HT-29 (cell line): ENCODE measurements at places on chromosomes 11 and 22.

- no peak for DNase-seq
These were observed 37.5 kb downstream of the MPPED1 start for GRCh38 chr22:43449205-43449830.

DNA sequence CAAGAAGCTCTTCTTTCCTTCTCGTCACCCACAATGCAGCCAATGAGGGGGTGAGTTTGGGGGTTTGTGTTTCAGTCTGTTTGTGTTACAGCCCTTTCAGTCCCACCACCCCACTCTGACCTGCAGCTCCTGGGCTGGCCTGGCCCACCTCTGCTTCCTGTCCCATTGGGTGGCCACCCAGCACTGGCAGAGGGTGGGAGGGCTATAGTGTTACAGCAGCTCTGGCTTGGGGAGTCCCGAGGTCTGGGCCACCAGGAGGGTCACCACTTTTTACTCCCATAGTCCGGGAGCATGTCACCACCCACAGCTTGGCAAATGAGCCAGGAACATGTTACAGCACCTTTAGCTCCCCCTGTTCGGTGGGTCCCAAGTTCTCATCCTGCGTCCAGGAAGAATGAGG lies 1.7 kb upstream of the OR10S1 start:
- no peak for DNase-seq

DNA sequence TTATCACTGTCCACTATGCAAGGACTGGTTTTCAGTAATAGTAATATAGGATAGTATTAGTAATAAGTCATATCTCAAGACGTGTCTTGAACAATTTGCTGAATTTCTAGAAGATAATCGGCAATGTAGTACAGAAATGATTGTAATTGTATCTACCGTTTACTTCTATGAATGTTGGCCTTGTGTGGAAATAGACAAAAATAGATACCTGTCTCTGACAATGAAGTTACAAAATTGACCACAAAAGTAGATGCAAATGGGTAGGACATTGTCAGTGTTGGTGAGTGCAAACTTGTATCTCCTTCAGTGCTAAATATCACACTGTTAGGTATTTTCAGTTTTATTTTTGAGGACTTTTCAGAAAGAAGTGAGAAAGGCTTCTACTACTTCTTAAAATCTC lies 43.1 kb downstream of the SVIP start:
- no peak for DNase-seq

DNA sequence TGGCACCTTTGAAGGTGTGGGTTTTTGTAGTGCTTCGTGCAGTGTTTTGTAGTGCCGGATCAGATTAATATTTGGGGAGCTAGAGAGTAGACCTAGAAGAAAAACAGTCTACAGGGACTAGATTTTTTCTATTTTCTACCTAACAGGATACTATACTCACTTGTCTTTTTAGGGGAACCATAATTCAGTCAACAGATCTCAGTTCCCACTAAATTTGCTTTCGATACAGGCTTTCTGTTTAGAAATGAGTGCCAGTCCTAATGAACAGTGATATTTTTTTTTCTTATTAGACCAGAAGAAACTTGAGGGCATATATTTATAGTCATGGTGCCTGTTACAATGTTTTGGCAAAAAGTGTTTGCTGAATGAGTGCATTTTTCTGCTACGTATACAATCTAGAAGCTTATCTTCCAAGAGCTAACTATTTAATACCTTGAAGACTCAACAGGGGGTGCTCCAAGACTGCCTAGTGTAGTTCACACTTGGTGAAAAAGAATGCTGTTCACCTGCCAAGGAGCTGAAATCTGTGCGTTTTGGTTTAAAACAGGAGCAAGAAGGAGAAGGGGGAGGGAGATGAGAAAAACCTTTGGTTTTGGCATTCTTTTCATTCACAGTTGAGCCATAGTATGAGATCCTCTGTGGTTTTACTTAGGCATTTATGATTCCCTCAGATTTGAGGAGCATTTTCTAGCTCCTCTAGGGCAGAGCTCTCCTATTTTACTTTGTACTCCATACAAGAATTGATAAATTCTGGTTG lies 44.9 kb upstream of the VSTM5 start:
- DNase-seq: peak; percentile 76

- no peak for DNase-seq
These were observed 72.1 kb upstream of the TCF20 start for GRCh38 chr22:42342426-42343120.

DNA sequence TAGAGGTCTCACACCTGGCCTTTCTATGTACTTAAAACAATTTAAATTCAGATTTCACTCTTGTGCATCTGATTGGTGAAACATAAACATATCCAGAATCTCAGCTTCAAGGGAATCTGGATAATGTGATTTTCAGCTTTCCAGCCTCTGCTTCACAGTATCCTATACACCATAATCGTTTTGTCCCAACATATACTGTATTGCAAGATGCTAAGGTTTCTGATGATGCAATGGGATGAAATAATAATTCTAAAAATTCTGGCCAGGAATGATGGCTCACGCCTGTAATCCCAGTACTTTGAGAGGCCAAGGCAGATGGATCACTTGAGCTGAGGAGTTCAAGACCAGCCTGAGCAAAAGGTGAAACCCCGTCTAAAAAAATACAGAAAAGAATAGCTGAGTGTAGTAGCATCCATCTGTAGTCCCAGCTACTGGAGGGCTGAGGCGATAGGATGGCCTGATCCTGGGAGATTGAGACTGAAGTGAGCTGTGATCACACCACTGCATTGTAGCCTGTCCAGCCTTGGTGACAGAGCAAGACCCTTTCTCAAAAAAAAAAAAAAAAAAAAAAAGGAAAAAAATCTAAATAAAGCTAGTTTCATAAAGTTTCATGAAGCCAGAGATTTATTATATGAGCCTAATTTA lies 41.0 kb upstream of the CTSC start:
- DNase-seq: no peak

DNA sequence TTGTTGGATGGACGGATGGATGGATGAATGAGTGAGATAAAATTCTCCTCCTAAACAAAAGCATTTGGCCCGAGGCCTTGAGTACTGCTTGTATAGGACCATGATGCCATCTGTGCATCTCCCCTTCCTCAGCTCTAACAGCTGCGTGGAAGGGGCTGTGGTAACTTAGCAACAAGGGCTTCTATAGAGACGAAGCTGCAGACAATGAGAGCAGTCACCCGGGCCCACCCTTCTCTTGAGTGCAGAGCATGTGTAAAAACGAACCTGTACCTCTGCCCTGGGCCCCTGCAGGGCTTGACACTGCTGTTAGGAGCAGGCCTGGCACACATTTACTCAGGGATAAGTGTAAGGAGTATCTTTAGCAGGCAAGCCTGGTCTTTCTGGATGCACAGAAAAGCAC lies 391.5 kb downstream of the CADM1 start:
- DNase-seq: no peak

DNA sequence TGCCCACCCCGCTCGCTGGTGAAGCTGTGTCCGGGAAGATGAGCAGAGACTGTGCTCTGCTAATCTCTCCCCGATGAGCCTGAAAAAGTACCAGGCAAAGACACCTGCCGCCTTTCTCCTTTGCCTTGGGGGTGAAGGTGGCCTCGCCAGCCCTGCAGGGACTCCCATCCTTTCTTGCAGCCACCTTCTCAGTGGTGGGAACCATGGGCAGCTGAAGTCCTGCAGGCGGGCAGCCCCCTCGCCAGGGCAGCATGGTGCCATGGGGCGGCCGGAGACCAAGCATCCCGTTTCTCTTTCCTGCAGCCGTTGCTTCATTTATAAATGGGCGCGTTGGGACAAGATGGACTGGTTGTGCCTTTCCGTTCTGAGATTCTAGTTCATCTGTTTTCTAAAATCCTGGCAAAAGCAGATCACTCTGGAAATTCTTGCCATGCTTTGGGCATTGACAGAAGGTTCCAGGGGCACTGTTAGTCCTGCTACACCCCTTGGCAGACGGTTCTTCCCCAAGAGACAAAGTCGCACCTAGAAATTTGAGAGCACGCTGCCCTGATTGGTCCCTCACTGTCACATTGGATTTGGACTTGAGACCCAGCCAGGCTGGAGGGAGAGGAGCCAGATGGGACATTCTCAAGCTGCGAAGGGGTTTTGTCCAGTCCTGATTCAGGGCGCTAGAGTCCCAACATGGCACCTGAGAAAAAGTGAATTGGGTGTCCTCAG lies 7.5 kb downstream of the CTTN start:
- no peak for DNase-seq

- no peak for DNase-seq
These were observed 148.1 kb downstream of the FAM76B start for GRCh38 chr11:95641495-95641894.

- no peak for DNase-seq
These were observed 2.1 kb downstream of the TNNI2 start for GRCh38 chr11:1840780-1841480.

DNA sequence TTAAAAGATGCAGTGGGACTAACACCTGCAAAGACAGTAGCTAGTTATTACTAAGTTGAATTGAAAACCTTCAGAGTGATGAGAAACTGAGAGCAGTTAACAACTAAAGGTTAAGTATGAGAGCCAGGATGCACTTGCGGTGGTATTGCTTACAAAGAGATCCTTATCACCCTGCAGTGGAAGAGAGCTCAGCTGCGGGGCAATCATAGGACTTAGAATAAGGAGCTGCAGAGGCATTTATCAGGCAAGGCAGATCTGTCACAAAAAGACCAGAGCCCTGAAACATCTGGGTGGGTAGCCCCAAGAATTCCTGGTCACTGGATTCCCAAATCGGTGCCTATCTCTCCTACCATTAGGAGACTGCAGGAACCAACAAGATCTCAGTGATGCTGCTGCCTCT lies 34.3 kb upstream of the CFAP300 start:
- no peak for DNase-seq

GRCh38 chr11:111913031-111913861 lies 712 bp downstream of the HSPB2 start:
- DNase-seq: no peak

GRCh38 chr11:116093065-116093464 lies 588.9 kb upstream of the CADM1 start:
- DNase-seq: no peak

GRCh38 chr11:128684549-128685401 lies 9.1 kb upstream of the FLI1 start:
- DNase-seq: no peak

DNA sequence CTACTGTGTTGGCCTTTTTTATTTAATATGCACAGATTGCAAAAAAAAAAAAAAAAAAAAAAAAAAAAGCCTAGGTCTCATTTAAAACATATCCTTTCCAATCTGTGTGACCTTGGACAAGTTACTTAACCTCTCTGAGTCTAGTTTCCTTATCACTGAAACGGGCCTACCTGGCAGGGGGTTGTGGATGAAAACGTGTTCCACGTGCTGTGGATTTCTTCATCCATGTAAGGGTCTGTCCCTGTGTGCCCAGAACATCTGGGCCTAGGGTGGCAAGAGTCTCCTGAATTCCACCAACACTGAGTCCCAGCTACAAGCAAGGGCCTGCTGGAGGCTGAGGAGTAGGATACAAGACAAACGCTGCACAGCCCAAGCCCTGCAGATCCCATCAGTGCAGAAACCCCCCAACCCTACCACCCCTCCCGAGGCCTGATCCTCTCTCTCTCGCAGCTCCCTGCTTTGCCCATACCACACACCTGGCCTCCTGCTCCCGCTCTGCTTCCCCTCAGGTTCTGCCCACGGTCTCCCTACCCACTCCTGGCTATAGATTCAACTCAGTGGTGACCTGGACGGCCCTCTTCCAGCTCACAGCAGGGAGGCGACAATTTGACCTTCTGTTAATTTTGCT lies 4.7 kb upstream of the GNAZ start:
- no peak for DNase-seq

- no peak for DNase-seq
These were observed 5.4 kb downstream of the SLC25A45 start for GRCh38 chr11:65377036-65377435.

DNA sequence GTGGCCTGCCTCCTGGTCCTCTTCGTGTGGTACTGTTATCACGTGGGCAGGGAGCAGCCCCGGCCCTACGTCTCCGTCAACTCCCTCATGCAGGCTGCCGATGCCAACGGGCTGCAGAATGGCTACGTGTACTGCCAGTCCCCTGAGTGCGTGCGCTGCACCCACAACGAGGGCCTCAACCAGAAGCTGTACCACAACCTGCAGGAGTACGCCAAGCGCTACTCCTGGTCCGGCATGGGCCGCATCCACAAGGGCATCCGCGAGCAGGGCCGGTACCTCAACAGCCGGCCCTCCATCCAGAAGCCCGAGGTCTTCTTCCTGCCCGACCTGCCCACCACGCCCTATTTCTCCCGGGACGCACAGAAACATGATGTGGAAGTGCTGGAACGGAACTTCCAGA lies 4.7 kb downstream of the ASPHD2 start:
- no peak for DNase-seq

DNA sequence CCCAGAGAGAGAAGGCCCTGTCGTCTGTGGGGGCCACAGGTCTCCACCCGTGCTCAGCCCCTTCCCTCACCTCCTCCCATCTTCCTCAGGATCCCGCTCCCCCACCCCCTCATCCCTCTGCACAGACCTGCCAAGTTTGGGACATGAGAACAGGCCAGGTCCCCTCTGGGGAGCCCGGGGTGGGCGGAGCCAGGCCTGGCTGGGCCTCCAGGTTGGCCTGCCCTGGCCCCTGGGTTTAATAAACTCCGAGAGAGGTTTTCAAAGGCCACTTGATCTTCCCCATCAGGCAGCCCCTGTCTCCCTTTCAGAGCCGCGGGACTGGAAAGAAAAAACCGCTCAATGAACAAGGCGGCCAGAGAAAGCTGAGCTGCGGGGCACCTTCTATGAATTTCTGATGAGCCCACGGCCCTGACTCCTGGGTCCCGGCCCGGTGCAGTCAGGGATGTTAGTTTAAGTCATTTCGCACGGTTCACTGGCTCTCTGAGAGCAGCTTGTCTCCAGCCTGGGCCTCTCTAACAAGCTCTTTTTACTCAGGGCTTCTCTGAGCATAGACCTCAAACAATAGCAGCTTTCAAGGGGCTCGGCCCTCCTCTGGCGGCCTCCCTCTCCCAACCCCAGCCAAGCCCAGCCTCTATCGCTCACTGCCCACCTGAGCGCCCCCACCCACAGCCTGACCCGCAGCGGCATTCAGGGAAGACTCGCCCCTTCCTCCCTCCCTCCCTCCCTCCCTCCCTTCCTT lies 64.8 kb downstream of the RPUSD4 start:
- no peak for DNase-seq

GRCh38 chr11:73236205-73236765 lies 18.2 kb downstream of the P2RY2 start:
- no peak for DNase-seq

DNA sequence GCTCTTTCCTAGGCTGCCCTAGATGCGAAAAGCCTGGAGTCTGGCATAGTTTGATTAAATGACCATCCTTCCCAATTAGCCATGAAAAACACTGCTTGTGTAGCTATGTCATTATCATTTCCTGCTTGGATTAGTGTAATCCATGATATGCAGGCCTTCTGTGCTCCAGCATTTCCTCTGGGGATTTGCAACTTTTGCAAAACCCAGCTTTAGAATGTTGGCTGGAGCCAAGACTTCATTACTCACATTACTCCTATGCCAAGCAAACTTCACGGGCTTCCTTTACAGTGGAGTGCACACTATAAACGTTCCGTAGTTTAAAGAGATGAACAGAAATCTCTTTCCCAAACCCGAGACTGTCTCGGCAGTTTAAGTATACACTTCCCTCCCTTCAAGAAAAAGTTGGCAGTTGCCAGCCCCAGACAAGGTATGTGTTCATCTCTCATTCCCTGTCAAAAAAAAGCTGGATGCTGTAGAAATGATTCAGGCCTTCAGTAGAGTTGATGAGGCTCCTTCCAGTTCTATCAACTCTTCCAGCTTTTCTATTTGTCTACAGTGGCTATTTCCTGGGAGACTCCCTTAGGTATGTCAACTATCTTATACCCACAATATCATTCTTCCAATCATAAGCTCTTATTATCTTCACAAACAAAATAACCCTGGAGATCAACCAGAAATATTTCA lies 180.0 kb downstream of the MAML2 start:
- no peak for DNase-seq

- DNase-seq: peak; percentile 51
These were observed 1.4 kb upstream of the TCN2 start for GRCh38 chr22:30605449-30606110.
